ENCODE measurements at places on chromosomes 6 and 20.

GRCh38 chr6:31597006-31597405, 4.2 kb upstream of the NCR3 start:
- no peak for DNase-seq

DNA sequence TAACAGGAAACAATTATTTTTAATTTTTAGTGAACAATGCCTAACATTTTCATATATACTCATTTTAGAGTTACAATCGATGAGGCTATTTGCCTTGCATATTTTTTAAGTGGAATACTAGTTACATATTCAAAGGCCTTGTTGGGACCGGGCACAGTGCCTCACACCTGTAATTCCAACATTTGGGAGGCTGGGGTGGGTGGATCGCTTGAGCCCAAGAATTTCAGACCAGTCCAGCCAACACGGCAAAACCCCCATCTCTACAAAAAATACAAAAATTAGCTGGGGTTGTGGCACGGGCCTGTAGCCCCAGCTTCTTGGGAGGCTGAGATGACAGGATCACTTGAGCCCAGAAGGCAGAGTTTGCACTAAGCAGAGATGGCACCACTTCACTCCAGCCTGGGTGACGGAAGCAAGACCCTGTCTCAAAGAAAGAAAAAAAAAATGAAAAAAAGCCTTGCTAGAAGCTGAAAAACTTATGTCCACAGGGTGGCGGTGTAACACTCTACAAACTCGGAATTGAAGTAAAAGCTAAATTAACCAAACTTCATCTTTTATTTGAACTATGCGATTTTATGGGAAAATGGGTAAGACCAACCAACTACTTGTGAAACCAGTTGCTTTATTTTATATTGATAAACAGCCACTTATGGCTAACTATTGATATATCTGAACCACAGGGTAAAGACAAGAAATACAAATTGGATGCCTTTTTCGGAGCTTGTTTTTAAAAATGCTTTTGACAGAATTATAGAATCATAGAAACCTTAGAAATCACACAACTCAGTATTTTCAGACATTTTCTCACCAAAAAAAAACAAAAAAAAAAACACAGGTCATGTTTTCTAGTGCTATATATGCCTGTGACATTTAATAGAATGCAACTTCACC, 24.1 kb upstream of the ROS1 start:
- peak; percentile 21 for DNase-seq

DNA sequence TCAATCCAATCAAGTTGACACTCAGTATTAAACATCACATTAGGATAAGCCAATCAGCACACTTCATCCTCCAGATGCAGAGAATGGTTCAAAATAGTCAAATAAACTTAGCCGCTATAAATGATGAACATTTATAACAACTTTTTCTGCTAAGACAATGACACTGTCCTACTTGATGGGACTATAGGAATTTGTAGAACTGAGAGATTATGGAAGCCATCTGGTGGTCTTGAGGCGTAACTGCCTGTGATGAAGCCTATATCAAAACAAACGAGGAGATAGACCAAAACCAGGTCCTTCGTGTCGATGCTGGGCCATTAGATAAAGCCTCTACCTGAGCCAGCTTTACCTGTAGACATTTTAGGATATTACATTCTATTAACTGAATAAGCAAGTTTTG, 631.1 kb downstream of the COL12A1 start:
- DNase-seq, result no peak

DNA sequence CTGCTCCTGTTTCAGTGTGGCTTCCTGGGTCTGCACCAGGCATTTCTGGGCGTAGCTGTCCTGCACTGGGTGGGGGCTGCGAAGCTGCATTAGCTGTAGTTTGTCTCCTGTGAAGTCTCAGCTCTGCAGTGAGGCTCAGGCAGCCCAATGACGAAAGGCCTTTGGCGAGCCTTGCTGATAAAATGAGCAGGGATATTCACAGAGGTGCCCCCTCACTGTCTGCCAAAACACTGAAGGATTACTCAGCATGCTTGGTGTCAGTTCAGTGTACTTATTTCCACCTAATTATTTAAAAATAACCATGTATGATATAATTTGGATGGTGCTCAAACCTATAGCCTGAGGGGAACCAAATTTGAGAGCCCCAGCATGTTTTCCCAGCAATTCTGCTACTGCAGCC, 73.5 kb downstream of the ECT2L start:
- no peak for DNase-seq

DNA sequence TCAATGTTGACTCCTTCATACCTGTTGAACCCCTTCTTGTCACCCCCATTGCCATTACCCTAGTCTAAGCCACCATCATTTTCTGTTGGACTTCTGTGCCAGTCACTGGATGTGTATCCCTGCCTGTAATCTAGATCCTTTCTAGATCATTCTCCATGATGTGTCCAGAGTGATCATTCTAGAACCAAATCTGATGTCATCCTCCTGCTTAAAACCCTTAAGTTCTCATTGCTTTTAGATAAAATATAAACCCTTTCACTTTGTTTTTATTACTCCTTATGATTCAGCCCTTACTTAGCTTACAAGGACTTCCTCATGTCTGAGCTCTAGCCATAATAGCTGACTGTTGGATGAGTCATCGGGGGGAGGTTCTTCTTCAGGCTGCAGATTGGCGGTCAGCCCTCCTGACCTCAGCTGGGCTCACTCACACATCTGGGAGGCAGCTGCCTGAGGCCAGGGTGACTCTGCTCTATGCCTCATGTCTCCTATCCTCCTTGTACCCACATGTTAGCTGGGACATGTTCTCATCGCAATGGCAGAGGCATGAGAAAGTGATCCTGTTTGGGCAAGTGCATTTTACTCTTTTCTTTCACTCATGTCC, 287.6 kb downstream of the ESR1 start:
- no peak for DNase-seq

Data from stimulated activated CD4-positive, alpha-beta T cell treated with anti-CD3 and anti-CD28 coated beads, Interleukin-1b, Interleukin-23, amount 100 ng/mL, for 24 hours (primary cell).